ENCODE measurements at places on chromosomes 11 and 22.

DNA sequence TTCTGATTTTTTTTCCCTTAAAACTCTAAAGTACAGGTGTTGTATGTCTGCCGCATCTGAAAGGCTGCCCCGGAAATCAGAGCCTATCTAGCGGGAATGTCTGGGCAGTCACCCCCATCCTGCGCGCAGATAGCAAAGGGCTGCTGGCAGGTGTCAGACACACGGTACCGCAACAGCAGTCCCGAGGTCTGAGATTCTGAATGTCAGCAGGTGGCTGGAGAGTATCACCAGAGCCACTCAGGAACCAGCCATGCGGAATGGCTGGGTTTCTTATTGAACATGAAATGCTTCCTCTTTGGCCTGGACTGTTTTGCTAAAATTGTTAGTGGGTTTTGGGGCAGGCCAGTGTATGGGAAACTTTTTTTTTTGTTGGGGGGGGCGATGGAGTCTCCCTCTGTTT is 53.3 kb downstream of the CERK start:
- no peak for DNase-seq

DNA sequence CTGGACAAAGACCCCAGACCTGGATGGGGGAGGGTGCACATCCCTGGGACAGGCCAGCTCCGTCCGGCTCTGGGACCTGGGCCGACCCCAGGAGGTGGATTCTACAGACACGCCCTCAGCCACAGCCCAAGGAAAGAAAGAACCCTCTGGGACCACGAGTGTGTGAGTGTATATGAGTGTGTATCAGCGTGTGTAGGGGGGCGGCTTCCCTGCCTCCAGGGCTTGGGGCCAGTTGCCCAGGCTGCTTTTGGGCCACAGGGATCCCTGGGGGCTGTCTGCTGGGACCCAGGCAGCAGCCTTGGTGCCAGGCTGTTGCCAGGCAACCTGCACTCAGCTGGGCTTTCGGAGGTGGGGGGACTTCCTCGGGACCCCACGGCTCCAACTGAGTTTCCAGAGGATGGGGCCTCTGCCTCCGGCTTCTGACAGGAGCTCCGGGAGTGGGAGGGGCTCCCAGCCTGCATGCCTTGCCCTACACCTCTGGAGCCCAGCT is 8.9 kb downstream of the DUSP8 start:
- DNase-seq = no peak

DNA sequence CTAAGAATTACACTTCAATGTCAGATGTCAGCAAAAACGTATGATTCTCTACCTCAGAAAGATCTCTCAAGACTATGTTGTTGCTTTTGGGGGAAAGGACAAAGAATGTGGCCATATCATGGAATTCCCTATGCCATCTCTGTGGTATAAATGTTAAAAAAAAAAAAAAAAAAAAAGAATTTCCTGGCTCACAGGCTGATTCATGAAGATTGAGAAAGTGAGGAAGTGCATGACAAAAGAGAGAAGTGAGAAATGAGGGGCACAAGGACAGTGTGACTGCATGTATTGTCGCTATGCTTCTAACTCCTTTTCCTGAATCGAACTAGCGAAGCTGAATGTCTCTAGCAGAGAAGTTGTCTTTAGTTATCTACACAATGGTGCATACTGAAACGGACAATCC is 80.6 kb upstream of the CARD18 start:
- DNase-seq = no peak

DNA sequence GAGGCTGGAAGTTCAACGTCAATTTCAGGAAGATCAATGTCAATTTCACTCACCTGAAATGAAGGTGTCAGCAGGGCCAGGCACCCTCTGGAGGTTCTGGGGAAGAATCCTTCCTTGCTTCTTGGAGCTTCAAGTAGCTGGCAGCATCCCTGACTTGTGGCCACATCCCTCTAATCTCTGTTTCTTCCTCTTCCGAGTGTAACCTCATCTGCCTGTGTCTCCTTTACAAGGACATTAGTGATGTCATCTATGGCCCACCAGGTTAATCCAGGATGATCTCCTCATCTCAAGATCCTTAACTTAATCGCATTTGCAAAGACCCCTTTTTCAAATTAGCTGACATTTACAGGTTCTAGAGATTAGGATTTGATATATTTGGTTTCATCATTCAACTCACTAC is 240.8 kb upstream of the MTNR1B start:
- no peak for DNase-seq
